ENCODE measurements at places on chromosomes 12 and 14.

- no peak overlapping the region for H3K4me3 ChIP-seq
- no peaks in the 10 kb centered on the region for H3K36me3 ChIP-seq
- no peak for DNase-seq
- no peak overlapping the region for H3K27ac ChIP-seq
- H3K27me3 ChIP-seq, result peaks cover 11% of the 10 kb centered on the region
- peaks cover 9% of the 10 kb centered on the region for H3K4me1 ChIP-seq
These were observed 84.0 kb upstream of the PTPRB start for GRCh38 chr12:70721216-70721615.

- H3K27ac ChIP-seq, result no peak overlapping the region
- no peak for DNase-seq
- no peaks in the 10 kb centered on the region for H3K4me1 ChIP-seq
- peaks cover 34% of the 10 kb centered on the region for H3K36me3 ChIP-seq
- H3K27me3 ChIP-seq, result no peaks in the 10 kb centered on the region
- H3K4me3 ChIP-seq, result no peak overlapping the region
These were observed 29.0 kb downstream of the PRKAB1 start for GRCh38 chr12:119696943-119697342.

DNA sequence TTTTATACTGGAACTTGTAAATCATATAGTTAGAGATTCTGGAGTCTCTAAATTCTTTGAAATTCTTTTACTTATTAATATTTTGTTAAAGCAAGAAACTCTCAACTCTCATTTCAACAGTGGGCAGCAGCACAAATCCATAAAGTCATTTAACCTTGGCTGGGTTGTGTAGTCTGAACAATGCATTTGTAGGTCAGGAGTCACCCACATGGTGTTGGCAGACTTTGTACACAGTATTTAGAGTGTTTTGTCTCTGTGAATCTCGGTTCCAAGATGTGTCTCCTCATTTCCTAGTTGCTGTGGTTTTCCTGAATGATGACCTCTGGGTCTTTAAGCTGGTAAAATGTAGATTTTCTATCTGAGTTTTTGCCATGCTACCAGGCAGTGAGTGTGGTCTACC, 20.8 kb upstream of the STRAP start:
- peaks cover 6% of the 10 kb centered on the region for H3K4me1 ChIP-seq
- no peak overlapping the region for H3K4me3 ChIP-seq
- no peak for DNase-seq
- peaks cover 30% of the 10 kb centered on the region for H3K27me3 ChIP-seq

DNA sequence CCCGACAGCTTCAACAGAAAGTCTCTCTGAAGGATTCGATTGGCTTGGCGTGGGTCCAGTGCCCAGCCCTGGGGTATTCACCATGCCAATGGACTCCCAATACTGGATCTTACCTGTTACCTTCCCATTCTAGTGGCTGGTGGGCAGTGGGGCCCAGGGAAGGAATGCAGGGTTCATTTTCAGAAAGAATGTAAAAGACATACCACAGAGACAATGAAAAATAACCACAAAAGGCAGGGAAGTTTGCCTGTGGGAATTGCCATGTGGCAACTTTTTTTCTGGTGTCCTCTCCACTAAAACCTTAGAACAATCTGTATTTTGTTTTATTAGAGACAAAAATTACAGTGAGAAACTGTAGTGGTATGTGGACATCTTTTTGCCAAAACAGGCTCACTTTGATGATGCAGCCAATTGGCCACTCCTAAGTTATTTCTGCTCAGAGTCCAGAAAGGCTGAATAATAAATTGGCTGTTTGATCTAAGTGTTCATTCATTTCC, 55.2 kb downstream of the PTGER2 start:
- H3K27ac ChIP-seq, result no peak overlapping the region
- peaks cover 8% of the 10 kb centered on the region for H3K4me1 ChIP-seq
- DNase-seq, result no peak
- no peak overlapping the region for H3K4me3 ChIP-seq
- peaks cover 9% of the 10 kb centered on the region for H3K36me3 ChIP-seq

GRCh38 chr14:48874711-48875110, 711.5 kb downstream of the RPS29 start:
- H3K4me3 ChIP-seq, result no peak overlapping the region
- H3K36me3 ChIP-seq, result no peaks in the 10 kb centered on the region
- H3K27ac ChIP-seq, result no peak overlapping the region
- H3K4me1 ChIP-seq, result no peaks in the 10 kb centered on the region

All from T-helper 2 cell treated with Interferon-gamma antibody and Interleukin-4, amounts not matched to agents 5 μg/mL and 100 μg/mL, for 36 hours (primary cell).